Smooth muscle cell of bladder (primary cell): ENCODE measurements at places on chromosomes 5 and 9. TPM values are rescaled to one million over a fixed set of nuclear protein-coding genes. Genes with fewer than 3 reads are reported as not detected.

The TMC1 gene
- total RNA-seq: 0.18 and 0.43 TPM in 2 replicates

The LEAP2 gene
- total RNA-seq: 0.14 and 0.37 TPM in 2 replicates

The KIF12 gene
- not detected in 2 replicates for total RNA-seq

The LECT2 gene
- not detected in 2 replicates for total RNA-seq

The C1QTNF2 gene
- 0.28 and 0.37 TPM in 2 replicates for total RNA-seq

The HTR1A gene
- not detected in 2 replicates for total RNA-seq

The ESM1 gene
- 0.57 and 3.3 TPM in 2 replicates for total RNA-seq

The KIF27 gene
- 3.8 and 5.1 TPM in 2 replicates for total RNA-seq

The CSF1R gene
- total RNA-seq: 0.14 and 0.46 TPM in 2 replicates

The TAF11L5 gene
- not detected in 2 replicates for total RNA-seq

The MAMDC2 gene
- total RNA-seq: 1.1 and 3.0 TPM in 2 replicates

The ABL1 gene
- total RNA-seq: 62.0 and 68.1 TPM in 2 replicates

The RIGI gene
- 5.3 and 5.8 TPM in 2 replicates for total RNA-seq

The CCDC127 gene
- 3.8 and 7.0 TPM in 2 replicates for total RNA-seq

The MYMK gene
- not detected in 2 replicates for total RNA-seq

The CARD19 gene
- 34.3 and 39.7 TPM in 2 replicates for total RNA-seq

The COL15A1 gene
- total RNA-seq: 164 and 267 TPM in 2 replicates

The FCN2 gene
- total RNA-seq: not detected in 2 replicates

The ZNF454 gene
- 1.5 and 2.1 TPM in 2 replicates for total RNA-seq

The VAV2 gene
- 9.5 and 12.4 TPM in 2 replicates for total RNA-seq

The STC2 gene
- 484 and 582 TPM in 2 replicates for total RNA-seq

The ARSI gene
- total RNA-seq: 22.2 and 26.8 TPM in 2 replicates

The RASEF gene
- total RNA-seq: 0.14 and 0.18 TPM in 2 replicates

The ZNF483 gene
- 1.00 and 2.2 TPM in 2 replicates for total RNA-seq

The PRDM9 gene
- total RNA-seq: not detected in 2 replicates

The SLC4A9 gene
- not detected in 2 replicates for total RNA-seq

The SLC36A3 gene
- total RNA-seq: not detected in 2 replicates

The PCDHGA1 gene
- 1.1 TPM in 2 replicates for total RNA-seq

The PRUNE2 gene
- total RNA-seq: 9.2 and 15.1 TPM in 2 replicates

The NXNL2 gene
- 1.0 and 1.1 TPM in 2 replicates for total RNA-seq

The SPATA9 gene
- total RNA-seq: 0.18 and 0.71 TPM in 2 replicates

The CCL27 gene
- not detected in 2 replicates for total RNA-seq

The ANKRD18B gene
- 0.28 and 0.46 TPM in 2 replicates for total RNA-seq

The CENPK gene
- 2.7 and 3.5 TPM in 2 replicates for total RNA-seq

The CMYA5 gene
- total RNA-seq: 1.3 and 3.0 TPM in 2 replicates

The COL23A1 gene
- total RNA-seq: under 0.01 TPM in 1 of 2 replicates, not detected in the other

The TAF1L gene
- under 0.01 TPM in 1 of 2 replicates, not detected in the other for total RNA-seq

The KCNN2 gene
- total RNA-seq: 0.43 and 0.55 TPM in 2 replicates

The PTPN3 gene
- under 0.01 and 0.57 TPM in 2 replicates for total RNA-seq

The RNF208 gene
- under 0.01 and 0.18 TPM in 2 replicates for total RNA-seq

The DPYSL3 gene
- 106 and 119 TPM in 2 replicates for total RNA-seq

The C6 gene
- total RNA-seq: 0.14 and 0.28 TPM in 2 replicates
